ENCODE measurements at places on chromosomes 7 and 10.

DNA sequence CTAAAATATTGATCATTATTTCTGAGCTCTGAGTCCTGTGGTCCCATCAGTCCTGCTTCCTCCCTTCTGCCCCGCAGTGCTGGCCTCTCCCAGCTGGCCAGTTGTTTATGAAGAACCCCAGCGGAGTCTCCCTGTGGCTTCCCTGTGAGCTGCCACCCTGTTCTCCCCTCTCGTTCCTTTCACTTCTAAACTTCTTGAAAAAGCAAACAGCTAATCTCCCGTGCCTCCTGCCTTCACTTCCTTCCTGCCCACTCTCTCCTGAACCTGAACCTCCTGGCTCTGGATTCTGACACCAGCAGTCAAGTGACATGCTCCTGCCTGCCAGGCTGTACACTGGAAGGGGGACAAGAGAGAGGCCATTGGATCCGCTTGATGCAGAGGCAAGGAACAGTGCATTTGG, 63.7 kb upstream of the ZPBP start:
- DNase-seq, result no peak

GRCh38 chr7:18402488-18403183, 92.9 kb upstream of the HDAC9 start:
- DNase-seq, result peak; percentile 56

DNA sequence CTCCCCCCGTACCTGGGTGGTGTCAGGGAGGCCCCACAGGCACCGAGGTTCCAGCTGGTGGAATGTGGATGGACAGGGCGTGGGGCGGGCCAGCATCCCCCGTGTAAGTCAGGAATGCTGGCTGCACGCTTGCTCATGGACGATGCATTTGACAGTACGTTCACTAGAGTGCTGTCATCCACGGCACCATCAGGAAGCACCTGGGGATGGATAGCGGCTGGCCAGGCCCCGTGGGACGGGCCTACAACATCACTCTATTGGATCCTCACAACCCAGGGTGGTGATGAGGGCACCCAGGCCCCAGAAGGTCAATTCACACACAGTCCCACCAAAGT, 63.6 kb downstream of the INSIG1 start:
- DNase-seq, result no peak

GRCh38 chr7:155710530-155710929, 66.1 kb downstream of the RBM33 start:
- DNase-seq, result no peak

GRCh38 chr7:94530109-94530508, 20.5 kb downstream of the CASD1 start:
- DNase-seq, result no peak

- DNase-seq, result no peak
Measured at GRCh38 chr10:127345231-127345965, 149.0 kb upstream of the INSYN2A start.

DNA sequence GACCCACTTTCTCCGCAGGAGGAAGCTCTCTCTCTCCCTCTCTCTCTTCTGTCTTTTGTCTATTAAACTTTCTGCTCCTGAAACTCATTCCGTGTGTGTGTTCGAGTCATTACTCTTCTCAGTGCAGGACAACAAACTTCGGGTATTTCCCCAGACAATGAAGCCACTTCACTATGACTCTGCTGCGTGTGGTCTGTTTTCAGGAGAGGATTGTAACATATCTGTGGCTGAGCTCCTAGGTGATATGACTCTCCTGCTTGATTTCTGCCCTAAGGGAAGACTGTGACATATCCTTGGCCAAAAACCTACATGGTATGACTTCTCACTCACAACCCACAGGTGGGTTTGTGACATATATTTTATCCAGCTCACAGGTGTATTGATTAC, 39.9 kb upstream of the ZNF107 start:
- no peak for DNase-seq

GRCh38 chr10:100508691-100509150, 10.9 kb downstream of the SEC31B start:
- peak; percentile 12 for DNase-seq

DNA sequence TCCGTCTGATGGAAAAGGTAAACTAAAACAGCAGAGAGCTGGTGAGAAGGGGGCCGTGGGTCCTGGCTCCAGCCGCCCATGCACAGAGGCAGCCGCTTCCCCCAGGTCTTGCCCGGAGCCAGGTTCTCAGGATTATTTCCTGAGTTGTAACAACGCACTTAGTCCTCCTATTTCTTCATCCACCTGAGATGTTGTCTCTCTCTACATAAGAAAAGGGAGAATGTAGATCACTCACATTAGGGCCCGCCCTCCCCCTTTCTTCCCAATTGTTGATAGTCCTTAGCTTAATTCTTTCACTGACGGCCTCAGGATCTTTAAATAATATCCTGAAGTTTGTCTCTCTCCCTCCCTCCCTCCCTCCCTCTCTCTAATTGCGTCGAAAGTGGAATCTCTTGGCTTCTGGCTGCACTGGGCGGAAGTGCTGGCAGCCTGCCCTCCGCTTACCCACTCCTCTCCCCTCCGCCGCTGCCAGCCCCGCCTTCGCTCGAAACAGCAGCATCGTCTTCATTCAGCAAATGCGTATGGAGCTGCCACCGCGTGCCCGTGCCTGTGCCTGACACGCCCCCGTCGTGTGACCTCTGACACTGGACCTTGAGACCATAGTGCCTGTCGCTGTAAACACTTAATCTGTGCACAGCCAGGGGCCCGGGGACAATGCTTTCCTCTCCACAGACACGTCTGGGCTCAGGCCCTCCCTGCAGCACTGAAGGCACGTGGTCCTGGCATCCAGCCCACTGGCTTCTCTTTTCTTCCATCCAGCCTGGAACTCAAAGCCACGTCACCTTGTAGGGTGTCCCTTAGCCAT, 174.5 kb upstream of the PPP2R2D start:
- DNase-seq, result no peak

- no peak for DNase-seq
Measured at GRCh38 chr7:47552621-47553020, 29.3 kb downstream of the TNS3 start.

- DNase-seq, result no peak
Measured at GRCh38 chr7:4205828-4206227, 476.3 kb upstream of the FOXK1 start.

GRCh38 chr10:132449811-132450181, 52.8 kb downstream of the PWWP2B start:
- DNase-seq, result no peak

DNA sequence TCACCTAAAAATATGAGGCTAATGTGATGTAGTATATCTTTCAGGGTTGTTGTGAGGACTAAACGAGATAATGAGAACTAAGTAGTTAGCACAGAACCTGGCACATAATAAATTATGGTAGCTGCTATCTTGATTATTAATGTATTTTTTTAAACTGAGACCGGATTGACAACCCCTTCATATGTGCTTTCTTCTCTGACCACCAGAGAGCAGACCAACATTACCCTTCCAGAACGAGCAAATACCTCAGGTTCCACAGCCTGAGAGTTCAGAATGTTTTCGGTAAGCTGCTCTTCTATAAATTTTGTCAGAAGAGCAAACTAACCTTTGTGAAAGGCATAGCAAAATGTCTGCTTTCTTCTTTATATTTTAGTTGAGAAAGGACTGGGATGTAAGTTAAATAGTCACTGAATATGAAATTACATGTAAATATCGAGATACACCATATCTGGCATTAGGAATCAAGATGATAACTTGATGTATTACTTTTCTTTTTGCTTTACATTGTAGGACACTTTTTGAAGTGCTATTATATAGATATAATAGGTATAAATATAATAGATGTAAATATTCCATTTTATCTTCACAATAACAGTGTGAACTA, 13.6 kb upstream of the BPGM start:
- DNase-seq, result peak; percentile 64

- DNase-seq, result no peak
Measured at GRCh38 chr10:91210435-91210834, 10.0 kb upstream of the PCGF5 start.

DNA sequence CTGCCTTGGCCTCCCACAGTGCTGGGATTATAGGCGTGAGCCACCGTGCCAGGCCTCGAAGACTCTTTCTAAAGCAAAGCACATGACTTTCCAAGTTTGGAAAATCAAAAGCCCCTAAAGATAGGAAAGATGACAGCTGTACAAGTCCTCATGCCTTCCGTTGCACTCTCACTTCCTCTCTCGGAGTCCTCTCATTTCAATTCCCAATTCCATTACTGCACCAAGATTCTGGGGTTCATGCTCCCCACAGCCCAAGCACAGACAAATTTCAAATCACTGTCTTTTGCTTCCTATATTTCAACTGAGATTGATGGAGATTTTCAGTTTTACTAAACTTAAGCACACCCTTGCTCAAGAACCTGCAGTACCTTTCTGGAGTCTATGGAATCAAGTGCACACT, 10.9 kb upstream of the PLAU start:
- DNase-seq, result no peak
